Stimulated activated CD8-positive, alpha-beta memory T cell treated with anti-CD3 and anti-CD28 coated beads, Interleukin-2, amount 100 ng/mL, for 1 hour (primary cell): ENCODE measurements at places on chromosomes 13 and 19.

DNA sequence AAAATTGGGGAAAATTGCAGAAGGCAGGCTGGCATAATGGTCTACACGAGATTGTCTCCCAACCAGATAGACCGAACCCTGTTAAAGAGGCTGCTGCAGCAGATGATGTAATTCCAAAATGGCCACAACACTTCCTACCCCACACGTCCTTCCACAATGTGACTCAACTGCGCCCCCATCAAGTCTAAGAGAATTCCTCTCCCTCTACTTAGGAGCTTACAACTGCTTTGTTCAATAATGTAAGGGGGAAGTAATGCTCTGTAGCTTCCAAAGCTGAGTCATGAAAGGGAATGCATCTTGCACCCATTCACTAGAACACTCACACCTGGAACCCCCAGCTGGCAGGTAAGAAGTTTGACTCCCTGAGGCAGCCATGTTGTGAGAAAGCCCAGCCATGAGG is 117.8 kb upstream of the IRS2 start:
- no peak for DNase-seq

DNA sequence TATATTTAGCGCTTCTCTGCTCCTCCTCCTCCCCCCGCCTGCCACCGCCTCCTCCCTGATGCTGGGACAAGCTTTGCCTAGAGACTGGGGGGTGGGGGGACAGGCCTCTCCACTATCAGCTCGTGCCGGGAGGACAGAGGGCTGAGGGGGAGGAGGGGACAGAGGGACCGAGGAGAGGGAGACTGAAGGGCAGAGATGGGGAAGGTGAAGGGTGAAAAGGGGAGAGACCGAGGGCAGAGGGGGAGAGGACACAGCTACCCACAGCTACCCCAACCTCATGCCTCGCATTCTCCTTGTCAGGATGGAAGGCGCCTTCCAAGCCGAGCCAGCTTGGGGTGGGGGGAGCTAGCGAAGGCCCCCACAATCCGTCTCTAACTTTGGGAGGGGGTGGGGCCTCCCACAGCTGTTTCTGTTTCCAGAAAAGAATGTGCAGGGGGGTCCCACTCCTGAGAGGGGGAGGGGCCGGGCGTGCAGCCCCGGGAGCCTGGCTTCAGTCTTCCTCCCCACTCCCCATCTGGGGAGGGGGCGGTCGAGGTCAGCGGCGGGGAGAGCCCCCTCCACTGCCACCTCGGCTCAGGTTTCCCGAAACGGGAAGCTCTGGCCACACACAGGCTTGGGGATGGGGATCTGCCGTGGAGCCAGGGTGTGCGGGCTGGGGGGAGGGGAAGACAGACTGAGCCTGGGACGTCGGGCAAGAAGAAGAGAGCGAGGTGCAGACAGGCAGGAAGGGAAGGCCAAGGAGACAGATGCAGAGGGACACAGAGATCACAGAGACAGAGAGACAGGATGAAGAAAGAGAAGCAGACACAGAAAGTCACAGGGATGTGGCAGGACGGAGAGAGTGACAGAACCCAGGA is 1.6 kb downstream of the DACT3 start:
- no peak for DNase-seq

DNA sequence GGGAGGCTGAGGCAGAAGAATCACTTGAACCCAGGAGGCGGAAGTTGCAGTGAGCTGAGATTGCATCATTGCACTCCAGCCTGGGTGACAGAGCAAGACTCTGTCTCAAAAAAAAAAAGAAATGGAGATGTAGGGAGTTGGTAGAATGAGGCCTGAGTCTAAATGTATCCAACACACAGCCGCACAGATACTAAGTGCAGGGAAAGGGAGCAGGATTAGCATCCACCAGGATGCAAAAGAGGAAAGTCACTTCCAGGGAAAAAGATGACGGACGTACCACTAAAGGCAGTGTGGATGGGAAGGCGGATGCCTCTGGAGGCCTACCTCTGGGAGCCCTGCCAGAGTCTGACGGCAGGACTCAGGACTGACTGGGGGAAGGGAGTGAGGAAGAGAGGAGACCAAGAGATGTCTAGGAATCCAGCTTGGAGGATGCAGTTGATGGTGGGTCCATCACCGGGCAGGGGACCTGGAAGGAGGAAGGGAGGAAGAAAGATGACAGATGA is 6.8 kb downstream of the FAM98C start:
- no peak for DNase-seq

DNA sequence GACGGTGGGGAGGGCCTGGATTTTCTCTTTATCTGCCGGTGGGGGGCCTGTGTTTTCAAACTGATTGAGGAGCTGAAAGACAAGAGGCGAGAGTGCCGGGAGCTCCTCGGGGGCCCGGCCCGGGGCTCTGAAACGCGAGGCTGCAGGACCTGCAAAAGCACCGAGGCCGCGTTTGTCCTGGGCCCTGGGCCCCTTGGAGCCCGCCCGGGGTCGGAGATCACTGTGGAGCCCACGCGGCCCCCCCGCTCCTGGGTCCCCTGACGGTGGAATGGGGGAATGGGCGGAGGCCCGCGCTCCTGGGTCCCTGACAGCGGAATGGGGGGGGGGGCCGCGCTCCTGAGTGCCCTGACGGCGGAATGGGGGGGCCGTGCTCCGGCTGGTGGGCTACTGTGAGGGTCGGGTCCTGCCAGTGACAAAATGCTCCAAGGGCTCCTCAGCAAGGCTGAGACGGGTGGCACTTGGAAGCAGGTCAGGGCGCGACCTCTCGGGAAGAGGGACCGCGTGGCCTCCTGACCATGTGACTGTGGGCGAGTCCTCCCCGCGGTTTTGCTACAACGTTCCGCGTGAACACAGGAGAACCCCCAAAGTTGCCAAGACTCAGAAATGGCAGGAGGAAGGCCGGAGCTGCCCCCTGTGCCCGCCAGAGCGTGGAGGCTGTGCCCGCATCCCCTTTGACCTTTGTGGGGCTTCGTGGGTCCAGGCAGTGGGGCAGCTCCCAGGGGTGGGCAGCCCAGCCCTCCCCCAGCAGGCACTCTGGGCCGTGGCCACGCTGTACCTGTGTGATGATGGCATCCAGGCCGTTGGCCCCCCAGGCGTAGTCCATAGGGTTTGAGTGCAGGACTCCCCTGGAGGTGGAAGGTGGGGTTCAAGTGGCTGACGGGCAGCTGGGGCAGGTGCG is 9.5 kb downstream of the FGF22 start:
- DNase-seq, result no peak

DNA sequence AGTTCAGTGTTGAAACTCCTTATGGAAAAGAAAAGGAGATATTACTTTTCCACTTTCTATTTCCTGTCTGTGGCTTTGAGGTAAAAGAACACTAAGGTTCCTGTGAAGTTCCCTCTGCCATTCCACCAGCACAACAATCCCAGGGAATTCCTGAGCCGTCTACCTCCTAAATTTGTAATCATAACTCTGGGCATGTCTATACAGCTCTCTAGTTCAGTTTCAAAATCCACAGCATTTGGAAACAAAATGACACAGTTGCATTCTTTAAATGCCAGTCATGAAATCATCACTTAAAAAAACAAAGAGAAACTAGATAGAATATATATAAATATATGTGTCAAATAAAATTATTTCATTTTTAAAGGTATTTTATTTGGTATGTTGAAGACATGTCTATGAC is 9.0 kb upstream of the THSD1 start:
- DNase-seq, result no peak

GRCh38 chr13:100962585-100962984 is 288.0 kb upstream of the TMTC4 start:
- no peak for DNase-seq

DNA sequence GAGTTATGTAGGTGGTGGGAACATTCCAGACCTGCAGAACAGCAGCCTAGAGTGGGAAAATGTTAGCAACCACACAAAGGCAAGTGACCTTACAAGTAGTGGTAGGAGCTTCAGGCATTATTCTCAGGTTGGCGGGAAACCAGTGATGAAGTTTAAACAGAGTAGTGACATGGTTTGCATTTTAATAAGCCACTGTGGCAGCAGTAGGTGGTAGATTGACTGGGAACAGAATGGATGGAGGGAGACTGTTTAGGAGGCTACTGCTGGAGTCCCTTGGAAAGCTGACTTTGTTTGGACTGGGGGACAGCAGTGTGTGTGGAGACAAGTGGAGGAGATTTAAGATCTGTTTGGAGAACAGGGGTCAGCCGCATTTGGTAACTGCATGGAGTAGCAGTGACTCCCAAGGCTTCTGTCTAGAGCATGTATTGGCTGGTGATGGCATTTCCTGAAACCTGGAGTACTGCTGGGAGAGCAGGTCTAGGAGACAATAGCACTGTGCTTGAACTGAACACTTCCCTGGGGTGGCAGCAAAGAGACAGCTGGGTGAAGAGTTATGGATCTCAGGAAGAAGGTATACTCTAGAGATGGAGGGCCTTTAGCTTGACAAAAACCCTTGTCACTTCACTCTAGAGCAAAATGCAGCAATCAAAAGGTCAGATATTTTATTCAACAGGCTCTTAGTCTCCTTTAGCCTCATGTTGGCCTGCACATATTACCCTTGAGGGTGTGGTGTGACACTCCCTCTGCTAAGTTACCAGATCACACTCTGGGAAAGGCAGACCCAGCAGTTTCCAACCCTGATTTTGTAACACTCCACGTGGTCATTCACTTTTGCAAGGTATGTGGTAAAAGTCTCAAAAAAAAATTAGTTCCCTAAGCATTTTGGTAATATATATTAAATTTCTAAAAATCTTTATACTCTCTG is 70.3 kb downstream of the DHRS12 start:
- no peak for DNase-seq

DNA sequence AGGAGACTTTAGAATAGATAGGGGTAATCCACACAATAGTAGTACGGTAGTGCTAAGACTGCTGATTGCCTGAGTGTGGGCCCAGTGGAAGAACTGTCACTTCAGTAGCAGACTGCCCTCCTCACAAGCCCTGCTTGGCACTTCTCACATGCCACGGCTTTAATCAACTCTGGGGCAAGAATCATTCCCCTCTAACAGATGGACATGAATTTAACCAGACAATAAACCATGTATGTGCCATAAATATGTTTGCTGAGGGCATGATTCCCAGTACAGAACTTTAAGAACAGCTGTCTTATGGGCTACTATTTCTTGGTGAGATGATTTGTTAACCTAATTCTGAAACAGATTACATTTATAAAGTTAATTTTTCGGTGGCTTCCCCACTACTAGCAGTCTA is 22.0 kb downstream of the DPY19L3 start:
- DNase-seq, result no peak

GRCh38 chr13:50222569-50223332 is 207.5 kb downstream of the KCNRG start:
- no peak for DNase-seq

- no peak for DNase-seq
Observed at GRCh38 chr19:6030214-6030507, 52.2 kb upstream of the RANBP3 start.

GRCh38 chr13:58025821-58026220 is 394.3 kb downstream of the PCDH17 start:
- no peak for DNase-seq

DNA sequence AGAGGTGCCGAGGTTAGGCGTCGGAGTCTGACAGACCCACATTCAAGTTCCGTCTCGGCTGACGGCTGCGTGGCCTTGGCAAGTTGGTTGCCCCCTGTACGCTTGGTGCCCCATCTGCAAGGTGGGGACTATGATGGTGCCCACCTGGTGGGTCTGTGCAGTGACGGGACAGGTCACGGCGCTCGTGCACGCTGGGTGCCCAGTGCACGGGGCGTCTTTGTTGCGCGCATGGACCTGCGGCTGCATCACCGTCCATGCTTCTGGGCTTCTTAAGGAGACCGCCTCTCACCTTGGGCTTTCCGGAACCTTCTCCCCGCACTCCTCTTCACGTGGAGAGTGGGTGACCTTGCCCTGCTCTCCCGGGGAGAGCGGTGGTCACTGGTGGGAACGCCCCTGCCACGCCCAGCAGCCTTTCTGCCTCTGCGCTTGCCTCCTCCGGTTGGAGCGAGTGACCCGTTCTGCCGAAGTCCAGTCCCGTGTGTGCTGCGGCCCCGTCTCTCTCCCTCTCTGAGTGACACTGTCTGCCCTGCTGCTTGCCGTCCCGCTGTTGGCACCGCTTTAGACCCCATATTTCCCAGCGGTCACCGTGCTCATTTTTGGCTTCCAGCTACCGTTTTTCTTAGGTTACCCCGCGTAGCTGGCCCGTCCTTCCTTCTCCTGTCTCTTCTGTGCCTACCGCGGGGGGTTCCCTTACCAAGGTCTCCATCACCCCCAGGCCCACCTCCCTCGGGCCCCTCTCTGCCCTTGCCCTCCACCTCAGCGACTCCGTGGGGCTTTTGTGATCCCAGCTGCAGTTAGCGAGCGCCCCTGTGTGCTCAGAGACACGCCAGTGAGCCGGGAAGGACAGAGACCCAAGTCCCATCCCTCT is 6.4 kb downstream of the ATP11A start:
- no peak for DNase-seq
